ENCODE measurements at places on chromosomes 13 and 19.

DNA sequence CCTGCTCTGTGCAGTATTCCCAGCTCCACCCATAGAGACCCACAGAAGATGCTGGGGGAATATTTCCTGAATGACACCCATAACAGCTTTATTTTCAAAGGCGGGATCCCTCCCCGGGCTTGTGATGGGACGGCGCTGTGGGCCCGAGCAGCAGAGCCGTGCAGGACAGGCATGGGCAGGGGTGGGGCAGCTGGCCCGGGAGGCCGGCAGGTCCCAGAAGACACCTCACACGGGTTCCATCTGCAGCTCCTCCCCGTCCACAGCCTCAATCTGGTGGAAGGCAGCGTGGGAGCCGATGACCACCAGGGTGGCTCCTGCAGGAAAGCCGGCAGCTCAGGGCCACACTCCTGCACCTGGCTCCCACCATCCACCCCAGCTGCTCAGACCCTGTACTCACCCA lies 2.5 kb downstream of the RABAC1 start:
- H3K4me3 ChIP-seq = no peak overlapping the region
- peaks cover 29% of the 10 kb centered on the region for H3K36me3 ChIP-seq
- H3K27ac ChIP-seq = no peak overlapping the region
- no peak for DNase-seq
- H3K4me1 ChIP-seq = peaks cover 16% of the 10 kb centered on the region

GRCh38 chr13:66635526-66635925 lies 594.6 kb downstream of the PCDH9 start:
- peak overlapping the region; percentile 84 for H3K27ac ChIP-seq
- DNase-seq = peak; percentile 70
- no peaks in the 10 kb centered on the region for H3K4me1 ChIP-seq
- H3K36me3 ChIP-seq = no peaks in the 10 kb centered on the region

DNA sequence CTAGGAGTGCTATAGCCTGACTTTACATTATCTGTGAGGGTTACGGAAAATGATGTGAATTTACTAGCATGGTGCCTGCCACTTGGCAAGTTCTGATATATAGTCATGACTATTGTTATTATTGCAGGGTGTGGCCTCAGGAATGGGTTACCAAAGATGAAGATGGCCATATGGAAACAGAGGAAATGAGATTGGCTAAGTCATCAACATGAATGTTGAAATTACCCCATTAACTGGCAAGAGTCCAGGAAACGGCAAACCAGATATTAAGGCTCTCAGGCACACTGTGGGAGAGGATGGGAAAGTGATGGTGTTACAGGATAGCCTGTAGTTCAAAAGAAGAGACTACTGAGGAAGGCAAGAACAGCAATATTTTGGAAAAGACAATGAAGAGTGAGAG lies 183.3 kb downstream of the KCNRG start:
- no peaks in the 10 kb centered on the region for H3K36me3 ChIP-seq
- DNase-seq = no peak
- no peaks in the 10 kb centered on the region for H3K27me3 ChIP-seq
- no peak overlapping the region for H3K4me3 ChIP-seq
- H3K4me1 ChIP-seq = no peaks in the 10 kb centered on the region

- no peak overlapping the region for H3K27ac ChIP-seq
- DNase-seq = no peak
- H3K4me3 ChIP-seq = no peak overlapping the region
- no peaks in the 10 kb centered on the region for H3K36me3 ChIP-seq
Measured at GRCh38 chr13:46565808-46566750, 13.1 kb downstream of the LRCH1 start.

DNA sequence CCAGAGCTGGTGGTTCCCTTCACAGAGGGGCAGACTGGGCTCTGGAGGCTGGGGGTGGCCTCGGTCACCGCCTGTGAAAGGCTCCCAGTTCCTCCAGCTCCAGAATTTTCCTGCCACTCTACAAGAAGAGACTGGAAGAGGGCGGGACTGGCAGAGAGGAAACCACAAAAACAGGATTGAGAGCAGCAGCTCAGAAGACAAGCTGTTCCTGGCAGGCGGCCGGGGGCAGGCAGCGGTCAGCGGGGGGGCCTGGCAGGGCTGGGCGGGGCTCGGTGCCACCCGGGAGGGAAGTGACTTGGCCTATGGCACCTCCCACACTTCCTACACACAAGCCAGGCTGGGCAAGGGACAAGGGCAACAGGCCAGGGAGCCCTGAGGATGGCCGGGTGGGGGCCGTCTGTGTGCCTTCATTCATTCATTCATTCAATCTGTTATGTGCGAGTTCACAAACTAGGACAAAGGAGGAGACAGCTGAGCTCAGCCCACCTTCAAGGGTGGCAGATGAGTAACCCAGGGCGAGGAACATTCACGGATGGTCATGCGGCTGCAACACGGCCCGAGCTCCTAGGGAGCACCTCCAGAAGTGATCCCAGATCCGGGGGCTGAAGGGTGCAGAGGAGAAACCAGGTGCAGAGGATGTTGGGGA lies 16.9 kb upstream of the BTBD2 start:
- peaks cover 25% of the 10 kb centered on the region for H3K4me1 ChIP-seq
- no peaks in the 10 kb centered on the region for H3K27me3 ChIP-seq
- H3K4me3 ChIP-seq = no peak overlapping the region
- H3K27ac ChIP-seq = peak overlapping the region; percentile 78
- H3K36me3 ChIP-seq = no peaks in the 10 kb centered on the region

GRCh38 chr19:13701624-13702023 lies 62.7 kb upstream of the MRI1 start:
- no peak overlapping the region for H3K4me3 ChIP-seq
- H3K4me1 ChIP-seq = peaks cover 4% of the 10 kb centered on the region
- no peak overlapping the region for H3K27ac ChIP-seq
- peaks cover 4% of the 10 kb centered on the region for H3K27me3 ChIP-seq
- H3K36me3 ChIP-seq = no peaks in the 10 kb centered on the region

DNA sequence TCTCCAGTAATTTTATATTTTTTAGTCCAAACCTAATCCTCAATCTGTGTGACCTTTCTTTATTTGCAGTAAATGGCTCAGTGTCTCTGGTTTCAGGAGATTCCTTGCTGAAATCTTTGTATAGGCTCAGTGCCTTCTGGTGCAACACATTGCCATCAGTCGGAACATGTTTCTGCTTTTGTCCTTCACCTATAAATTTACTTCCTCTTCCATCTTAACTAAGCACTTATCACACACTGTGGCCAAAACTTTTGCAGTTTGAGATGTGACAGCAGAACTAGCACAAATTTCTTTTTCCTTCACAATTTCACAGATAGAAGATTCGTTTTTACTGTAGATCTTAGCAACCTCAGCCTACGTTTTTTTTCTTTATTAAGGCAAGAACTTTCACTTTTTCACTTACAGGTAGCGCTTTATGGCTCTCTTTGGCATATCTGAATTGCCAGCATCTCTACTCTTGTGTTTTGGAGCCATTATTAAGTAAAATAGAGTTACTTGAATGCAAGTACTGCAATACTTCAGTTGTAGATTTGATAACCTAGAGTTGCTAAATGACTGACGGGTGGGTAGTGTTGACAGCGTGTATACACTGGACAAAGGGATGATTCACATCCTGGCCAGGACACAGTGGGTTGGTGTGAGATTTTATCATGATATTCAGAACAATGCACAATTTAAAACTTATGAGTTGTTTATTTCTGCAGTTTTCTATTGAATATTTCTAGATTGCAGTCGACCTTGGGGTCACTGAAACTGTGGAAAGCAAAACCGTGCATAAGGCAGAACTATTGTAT lies 44.3 kb downstream of the NDFIP2 start:
- no peaks in the 10 kb centered on the region for H3K27me3 ChIP-seq
- no peak overlapping the region for H3K4me3 ChIP-seq

DNA sequence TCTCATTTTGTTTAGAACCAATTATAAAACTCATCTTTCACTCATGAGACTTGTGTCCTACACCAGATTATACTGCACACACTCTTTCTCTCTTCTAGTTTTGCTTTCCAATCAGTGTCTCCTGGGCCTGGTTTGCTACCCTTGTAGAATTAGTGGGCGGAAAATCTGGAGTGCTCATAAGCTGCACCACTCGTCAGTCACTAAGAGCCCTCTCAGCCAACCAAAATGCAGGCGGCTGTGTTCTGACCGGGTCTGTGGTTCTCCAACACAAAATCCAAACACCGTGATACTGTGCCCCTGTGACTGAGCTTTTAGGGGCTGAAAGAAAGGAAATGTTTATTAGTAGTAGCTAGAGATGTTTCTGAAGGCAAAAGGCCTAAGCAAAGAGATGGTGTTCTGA lies 83.7 kb upstream of the OBI1 start:
- H3K27me3 ChIP-seq = no peaks in the 10 kb centered on the region
- no peak overlapping the region for H3K27ac ChIP-seq
- H3K4me1 ChIP-seq = no peaks in the 10 kb centered on the region
- H3K36me3 ChIP-seq = no peaks in the 10 kb centered on the region
- H3K4me3 ChIP-seq = no peak overlapping the region

- DNase-seq = peak; percentile 76
- H3K4me3 ChIP-seq = peak overlapping the region; percentile 40
- no peaks in the 10 kb centered on the region for H3K27me3 ChIP-seq
- H3K4me1 ChIP-seq = peaks cover 7% of the 10 kb centered on the region
- peak overlapping the region; percentile 48 for H3K27ac ChIP-seq
- H3K36me3 ChIP-seq = peaks cover 17% of the 10 kb centered on the region
Measured at GRCh38 chr19:53394522-53394973, 401 bp upstream of the ZNF765 start.

DNA sequence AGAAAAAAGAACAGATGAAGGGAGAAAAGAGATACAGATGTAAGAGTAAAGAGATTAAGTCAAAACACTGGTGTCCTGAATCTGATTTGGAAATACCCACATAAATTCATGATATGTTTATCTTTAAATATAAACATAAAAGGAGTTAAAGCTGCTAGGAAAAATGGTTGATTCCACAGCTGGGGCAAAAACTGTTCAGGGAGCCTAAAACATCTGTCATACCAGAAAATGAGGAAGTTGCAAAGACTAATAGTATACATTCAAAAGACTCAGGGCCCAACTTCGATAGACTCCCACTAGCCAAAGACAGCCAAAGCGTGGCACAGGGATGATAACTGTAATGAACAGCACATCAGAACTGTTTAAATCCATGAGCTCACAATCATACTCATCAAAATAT lies 62.0 kb downstream of the ABCC4 start:
- peaks cover 6% of the 10 kb centered on the region for H3K4me1 ChIP-seq
- peaks cover 27% of the 10 kb centered on the region for H3K36me3 ChIP-seq
- H3K27me3 ChIP-seq = no peaks in the 10 kb centered on the region
- peak; percentile 68 for DNase-seq
- H3K4me3 ChIP-seq = no peak overlapping the region

- H3K4me3 ChIP-seq = no peak overlapping the region
- H3K4me1 ChIP-seq = peaks cover 2% of the 10 kb centered on the region
- H3K27me3 ChIP-seq = no peaks in the 10 kb centered on the region
- H3K36me3 ChIP-seq = no peaks in the 10 kb centered on the region
- DNase-seq = no peak
Measured at GRCh38 chr13:73307481-73307880, 248.7 kb downstream of the KLF5 start.

DNA sequence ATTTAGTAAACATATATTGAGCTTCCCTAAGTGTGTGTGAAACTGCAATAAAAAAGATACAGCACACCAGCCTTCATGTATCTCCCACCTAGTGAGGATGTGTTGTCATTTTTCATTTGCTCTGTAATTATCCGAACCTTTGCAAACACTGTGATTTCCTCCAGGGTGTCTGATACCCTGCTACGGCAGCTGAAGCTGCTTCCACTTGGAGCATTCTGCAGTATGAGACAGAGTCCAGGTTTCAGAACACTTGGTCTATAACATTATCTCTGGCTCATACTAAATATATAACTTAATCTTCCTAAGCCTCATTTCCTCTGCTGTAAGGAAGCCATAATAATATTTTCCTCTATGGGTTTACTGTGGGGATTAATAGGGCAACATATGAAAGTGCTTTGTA lies 1338.1 kb upstream of the SLC10A2 start:
- no peak overlapping the region for H3K27ac ChIP-seq
- H3K36me3 ChIP-seq = no peaks in the 10 kb centered on the region
- H3K4me3 ChIP-seq = no peak overlapping the region
- DNase-seq = no peak
- H3K4me1 ChIP-seq = no peaks in the 10 kb centered on the region

GRCh38 chr13:111166882-111167675 lies 52.0 kb downstream of the ARHGEF7 start:
- peaks cover 17% of the 10 kb centered on the region for H3K36me3 ChIP-seq
- no peak overlapping the region for H3K4me3 ChIP-seq
- H3K27ac ChIP-seq = no peak overlapping the region
- no peak for DNase-seq

- no peaks in the 10 kb centered on the region for H3K36me3 ChIP-seq
- H3K27ac ChIP-seq = no peak overlapping the region
- no peaks in the 10 kb centered on the region for H3K4me1 ChIP-seq
- H3K27me3 ChIP-seq = no peaks in the 10 kb centered on the region
- H3K4me3 ChIP-seq = no peak overlapping the region
Measured at GRCh38 chr13:53064731-53065130, 36.1 kb downstream of the OLFM4 start.

- DNase-seq = no peak
- H3K4me3 ChIP-seq = no peak overlapping the region
- H3K27ac ChIP-seq = no peak overlapping the region
- H3K27me3 ChIP-seq = peaks cover 1% of the 10 kb centered on the region
- no peaks in the 10 kb centered on the region for H3K4me1 ChIP-seq
- H3K36me3 ChIP-seq = no peaks in the 10 kb centered on the region
Measured at GRCh38 chr19:29378543-29379080, 147.2 kb upstream of the VSTM2B start.

DNA sequence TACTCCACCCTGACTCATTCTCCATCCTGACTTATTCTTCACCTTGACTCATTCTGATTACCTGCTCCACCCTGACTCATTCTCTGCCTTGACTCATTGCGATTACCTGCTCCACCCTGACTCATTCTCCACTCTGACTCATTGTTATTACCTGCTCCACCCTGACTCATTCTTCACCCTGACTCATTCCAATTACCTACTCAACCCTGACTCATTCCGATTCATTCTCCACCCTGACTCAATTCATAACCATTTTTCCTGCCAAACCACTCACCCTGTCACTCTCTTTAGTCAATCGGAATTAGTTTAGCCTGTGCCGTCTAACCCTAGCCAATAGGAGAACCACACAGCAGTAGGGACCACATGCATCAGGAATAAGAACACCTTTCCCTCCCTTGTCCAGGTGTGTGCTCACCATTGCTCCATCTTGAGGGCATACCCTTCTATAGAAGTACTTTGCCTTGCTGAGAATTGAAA lies 1227.4 kb upstream of the PCDH20 start:
- no peak overlapping the region for H3K4me3 ChIP-seq
- H3K27ac ChIP-seq = no peak overlapping the region
- peak; percentile 20 for DNase-seq
- H3K36me3 ChIP-seq = no peaks in the 10 kb centered on the region
- H3K4me1 ChIP-seq = no peaks in the 10 kb centered on the region
- no peaks in the 10 kb centered on the region for H3K27me3 ChIP-seq

- DNase-seq = no peak
- H3K27ac ChIP-seq = no peak overlapping the region
- no peaks in the 10 kb centered on the region for H3K27me3 ChIP-seq
- H3K4me3 ChIP-seq = no peak overlapping the region
- H3K36me3 ChIP-seq = peaks cover 82% of the 10 kb centered on the region
Measured at GRCh38 chr13:106550570-106551135, 15.2 kb upstream of the EFNB2 start.

GRCh38 chr19:3296034-3296433 lies 70.3 kb upstream of the NFIC start:
- no peaks in the 10 kb centered on the region for H3K4me1 ChIP-seq
- DNase-seq = no peak
- no peaks in the 10 kb centered on the region for H3K36me3 ChIP-seq
- no peak overlapping the region for H3K4me3 ChIP-seq
- H3K27ac ChIP-seq = no peak overlapping the region

All from mesenchymal stem cell (in vitro differentiated cells and primary cell).